HFF-Myc (cell line): ENCODE measurements at places on chromosomes 5 and 9.

- no peak for DNase-seq
Measured at GRCh38 chr5:61132559-61132958, 29.7 kb downstream of the SMIM15 start.

GRCh38 chr5:44334622-44335021 is 54.6 kb downstream of the FGF10 start:
- DNase-seq, result no peak

- no peak for DNase-seq
Measured at GRCh38 chr5:13913962-13914361, 30.5 kb downstream of the DNAH5 start.

DNA sequence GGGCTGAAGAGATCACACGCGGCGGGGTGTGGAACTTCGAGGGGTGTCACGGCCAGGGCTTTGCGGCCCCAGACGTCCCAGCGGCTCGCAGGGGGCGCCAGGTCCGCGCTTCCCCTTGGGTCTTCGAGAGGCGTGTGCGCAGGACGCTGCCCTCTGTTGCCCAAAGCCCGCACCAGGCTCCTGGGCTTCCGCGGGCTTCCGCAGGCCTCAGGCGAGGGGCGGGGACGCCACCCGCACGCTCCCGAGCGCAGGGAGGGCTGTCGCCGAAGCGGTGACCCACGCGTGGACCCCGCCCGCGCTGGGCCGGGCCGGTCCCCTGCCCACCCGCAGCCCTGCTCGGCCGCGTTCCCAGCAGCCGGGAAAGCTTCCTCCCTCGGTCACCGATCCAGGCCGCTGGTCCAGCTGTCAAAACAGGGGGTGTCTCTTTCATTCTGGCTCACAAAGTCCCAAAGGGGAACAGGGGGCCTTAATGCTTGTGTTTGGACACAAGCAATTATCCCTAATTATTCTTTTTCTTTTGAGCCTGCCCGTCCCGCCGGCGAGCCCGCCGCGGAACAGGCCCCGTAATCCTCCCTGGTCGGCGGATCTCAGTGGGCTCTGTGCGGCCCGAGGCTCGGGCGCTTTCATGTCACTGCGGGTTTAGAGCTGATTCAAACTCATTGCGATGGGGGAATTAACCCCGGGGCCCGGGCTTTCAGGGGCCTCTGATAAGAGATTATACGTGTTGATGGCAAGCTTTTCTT is 60.6 kb downstream of the TMEM174 start:
- DNase-seq, result no peak

GRCh38 chr9:124003636-124004349 is 7.8 kb upstream of the LHX2 start:
- DNase-seq, result no peak

GRCh38 chr9:81559709-81560108 is 129.6 kb downstream of the TLE1 start:
- peak; percentile 73 for DNase-seq

- DNase-seq, result no peak
Measured at GRCh38 chr9:137007108-137007815, 10.9 kb upstream of the CLIC3 start.

- no peak for DNase-seq
Measured at GRCh38 chr9:107518037-107518807, 28.7 kb upstream of the KLF4 start.

DNA sequence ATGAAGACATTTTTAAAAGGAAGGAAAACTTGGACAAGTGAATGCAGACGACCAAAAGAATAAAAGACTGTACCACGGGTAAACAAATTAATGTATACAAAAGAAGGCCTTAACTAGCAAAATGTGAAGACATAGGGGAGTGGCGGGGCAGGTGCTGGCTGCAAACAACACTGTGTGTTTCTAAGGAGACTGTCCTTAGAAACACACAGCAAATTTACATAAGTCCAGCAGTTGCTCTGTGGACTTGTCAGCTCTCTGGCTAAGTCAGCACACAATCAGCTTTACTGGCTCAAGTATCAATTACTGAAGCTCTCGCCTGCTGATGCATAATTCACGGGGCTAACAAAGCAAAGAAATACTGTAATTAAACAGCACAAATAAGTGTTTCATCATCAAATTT is 24.8 kb downstream of the PTBP3 start:
- DNase-seq, result no peak

- DNase-seq, result no peak
Measured at GRCh38 chr9:137316012-137316981, 14.2 kb upstream of the NRARP start.

DNA sequence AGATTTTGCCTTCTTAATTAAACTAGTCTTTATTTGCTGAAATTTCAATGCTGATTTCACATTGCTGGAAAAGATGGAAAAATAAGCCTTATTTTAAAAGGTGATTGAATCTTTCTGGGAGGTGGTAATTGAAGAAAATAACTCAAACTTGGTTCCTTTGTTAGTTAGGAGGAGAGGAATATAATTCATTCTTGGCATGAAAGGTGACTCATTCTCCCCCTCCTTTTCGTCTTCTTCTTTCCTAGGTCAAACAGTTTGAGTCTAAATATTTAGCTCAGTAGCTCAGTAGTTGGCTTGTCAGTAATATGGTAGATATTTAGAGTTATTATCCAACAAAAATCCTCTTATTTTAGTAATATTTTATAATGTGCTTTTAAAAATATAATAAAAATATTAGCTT is 353.9 kb upstream of the MEF2C start:
- DNase-seq, result no peak

GRCh38 chr5:9094582-9094981 is 451.3 kb downstream of the SEMA5A start:
- no peak for DNase-seq

DNA sequence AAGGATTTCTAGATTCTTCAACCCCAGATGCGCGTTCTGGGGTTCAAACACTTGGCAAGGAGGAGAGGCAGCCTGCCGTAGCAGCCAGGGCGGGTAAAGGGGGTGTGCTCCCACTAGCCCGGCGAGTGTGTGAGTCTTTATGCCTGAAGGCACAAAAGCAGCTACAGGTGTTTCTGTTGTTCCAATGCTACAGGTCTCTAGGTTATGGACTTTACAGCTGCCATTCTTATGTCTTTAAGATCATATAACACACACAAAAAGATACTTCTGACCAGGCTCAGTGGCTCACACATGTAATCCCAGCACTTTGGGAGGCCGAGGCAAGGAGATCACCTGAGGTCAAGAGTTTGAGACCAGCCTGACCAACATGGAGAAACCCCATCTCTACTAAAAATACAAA is 133.6 kb upstream of the RETREG1 start:
- DNase-seq, result no peak

DNA sequence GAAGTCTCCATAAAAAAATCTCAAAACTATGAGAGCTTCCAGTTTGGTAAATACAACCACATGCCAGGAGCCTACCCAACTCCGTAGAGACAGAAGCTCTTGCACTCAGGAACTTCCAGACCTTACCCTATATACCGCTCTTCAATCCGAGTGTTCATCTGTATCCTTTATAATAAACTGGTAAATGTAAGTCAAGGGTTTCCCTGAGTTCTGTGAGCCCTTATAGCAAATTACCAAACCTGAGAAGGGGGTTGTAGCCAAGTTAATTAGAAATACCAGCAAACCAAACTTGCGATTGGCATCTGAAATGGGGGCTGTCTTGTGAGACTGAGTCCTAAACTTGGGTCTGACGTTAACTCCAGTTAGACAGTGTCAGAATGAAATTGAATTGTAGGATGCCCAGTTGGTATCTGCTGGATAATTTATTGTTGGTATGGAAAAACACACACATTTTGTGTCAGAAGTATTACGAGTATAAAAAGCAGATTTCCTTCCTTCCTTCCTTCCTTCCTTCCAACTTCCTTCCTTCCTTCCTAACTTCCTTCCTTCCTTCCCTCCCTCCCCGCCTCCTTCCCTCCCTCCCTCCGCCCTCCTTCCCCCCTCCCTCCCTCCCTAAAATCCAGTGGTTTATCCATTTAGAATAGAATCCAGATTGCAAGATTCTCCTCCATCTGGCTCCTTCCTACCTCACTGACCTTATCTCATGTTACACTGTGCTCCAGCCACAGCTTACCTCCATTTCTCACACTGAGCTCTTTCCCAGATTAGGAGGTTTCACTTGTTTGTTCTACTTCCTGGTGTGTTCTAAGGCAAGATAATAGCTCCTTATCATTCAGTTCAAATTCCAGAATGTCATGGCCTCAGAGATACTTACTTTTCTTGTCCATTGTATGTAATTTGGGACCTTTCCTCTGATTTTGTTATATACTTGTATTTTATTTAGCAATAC is 196.7 kb downstream of the WDR70 start:
- DNase-seq, result no peak

DNA sequence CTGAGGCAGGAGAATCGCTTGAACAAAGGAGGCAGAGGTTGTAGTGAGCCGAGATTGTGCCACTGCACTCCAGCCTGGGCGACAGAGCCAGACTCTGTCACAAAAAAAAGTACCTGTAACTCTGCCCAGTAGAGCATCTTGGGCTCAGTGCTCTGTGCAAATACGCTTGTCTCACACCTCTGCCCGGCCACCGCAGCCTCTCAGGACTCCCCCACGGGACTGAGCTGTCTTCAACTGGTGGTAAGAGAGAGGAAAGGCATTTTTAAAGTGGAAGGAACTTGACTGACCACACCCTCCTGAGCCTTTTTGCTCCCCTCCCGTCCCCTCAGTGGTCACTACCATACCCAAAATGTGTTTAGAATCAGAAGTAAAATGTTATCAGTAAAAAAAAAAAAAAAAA is 174.3 kb upstream of the PIK3R1 start:
- no peak for DNase-seq

DNA sequence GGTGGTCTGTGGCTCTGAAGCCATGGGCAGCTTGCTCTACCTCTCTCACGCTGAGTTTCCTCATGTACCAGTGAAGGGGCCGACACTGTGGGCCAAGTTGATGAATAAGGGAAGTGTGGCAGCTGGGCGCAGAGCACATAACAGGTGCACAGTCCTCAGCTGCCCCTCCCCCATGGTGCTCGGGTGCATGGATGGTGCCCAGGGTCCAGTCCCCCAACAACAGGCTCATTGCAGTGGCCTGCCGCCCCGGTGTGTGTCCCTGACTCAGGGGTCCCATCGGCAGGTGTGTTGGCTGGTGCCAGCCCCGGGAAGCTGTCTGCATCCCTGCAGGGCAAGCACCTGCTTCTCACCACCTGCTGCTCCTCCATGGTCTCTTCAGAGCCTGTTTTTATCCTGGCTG is 36.6 kb downstream of the COL5A1 start:
- no peak for DNase-seq

DNA sequence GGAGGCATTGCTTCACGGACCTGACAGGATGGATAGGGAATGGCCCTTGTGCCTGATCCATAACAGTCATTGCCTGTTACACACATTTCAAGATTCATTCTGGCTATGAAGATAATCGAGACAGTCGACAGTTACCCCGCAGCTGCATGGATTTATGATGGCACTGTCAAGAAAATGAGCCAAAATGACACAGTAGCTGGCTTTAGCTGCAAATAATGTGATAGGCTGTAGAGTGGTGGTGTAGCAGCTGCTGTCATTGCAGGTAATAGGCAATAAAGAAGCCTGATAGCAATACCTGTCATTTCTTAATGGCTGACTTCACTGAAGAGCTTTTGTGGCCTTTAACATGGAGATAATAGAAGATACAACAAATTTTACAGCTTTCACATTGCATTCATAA is 1085.2 kb upstream of the ARRDC3 start:
- DNase-seq, result no peak

- DNase-seq, result no peak
Measured at GRCh38 chr9:70374962-70375618, 39.4 kb downstream of the KLF9 start.

DNA sequence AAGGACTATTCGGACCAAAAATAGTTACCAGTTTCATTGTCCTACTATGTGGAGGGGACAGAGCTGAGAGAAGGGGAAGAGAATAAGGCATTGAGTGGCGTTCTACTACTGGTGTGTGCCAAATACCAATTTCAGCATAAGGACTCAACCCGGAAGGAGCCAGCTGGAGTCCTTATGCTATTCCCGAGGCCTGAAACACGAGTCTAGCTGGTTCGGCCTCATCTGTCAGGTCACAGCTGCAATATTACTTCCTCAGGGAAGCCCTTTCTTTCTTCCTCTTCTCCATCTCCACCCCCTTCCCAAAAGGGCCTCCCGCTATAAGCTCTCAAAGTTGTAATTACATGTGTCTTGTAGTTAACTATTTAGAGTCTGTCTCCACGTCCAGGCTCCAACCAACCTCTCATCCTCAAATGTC is 20.5 kb upstream of the FER start:
- peak; percentile 12 for DNase-seq

- no peak for DNase-seq
Measured at GRCh38 chr5:60365001-60365400, 335.0 kb downstream of the DEPDC1B start.

DNA sequence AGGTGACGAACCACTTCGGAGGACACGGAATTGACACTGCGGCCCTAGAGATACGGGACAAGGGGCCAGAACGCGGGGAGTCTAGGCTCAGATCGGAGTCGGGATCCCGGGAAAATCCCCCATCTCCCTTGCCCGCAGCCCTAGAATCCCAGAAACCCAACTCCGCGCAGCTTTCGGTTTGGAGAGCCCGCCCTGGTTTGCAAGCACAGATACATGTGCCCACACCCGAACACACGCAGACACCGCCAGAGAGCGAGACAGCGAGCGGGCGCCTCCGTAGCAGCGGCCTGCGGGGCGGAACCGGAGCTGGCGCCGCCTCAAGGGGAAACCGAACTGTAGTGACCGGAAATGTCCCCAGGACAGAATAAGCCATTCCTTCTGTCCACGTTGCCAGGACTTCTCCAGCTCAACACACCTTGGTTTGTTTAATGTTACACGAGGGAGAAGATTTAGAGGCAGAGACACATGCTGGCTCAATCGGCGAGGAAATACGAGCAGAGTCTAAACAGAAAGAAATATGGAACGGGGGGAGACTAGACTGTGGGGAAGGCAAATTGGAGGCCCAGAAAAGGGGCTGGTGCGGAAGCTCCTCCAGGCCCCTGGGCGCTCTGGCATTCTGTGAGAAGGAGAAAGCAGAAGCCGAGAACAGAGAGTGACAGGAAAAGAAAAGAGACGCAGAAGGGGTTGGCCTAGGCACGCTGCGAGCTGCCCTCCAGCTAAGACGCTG is 2.9 kb upstream of the PAX5 start:
- DNase-seq, result no peak

- DNase-seq, result no peak
Measured at GRCh38 chr9:130480673-130481072, 35.9 kb downstream of the ASS1 start.

GRCh38 chr5:167944121-167944852 is 347.2 kb upstream of the WWC1 start:
- no peak for DNase-seq

DNA sequence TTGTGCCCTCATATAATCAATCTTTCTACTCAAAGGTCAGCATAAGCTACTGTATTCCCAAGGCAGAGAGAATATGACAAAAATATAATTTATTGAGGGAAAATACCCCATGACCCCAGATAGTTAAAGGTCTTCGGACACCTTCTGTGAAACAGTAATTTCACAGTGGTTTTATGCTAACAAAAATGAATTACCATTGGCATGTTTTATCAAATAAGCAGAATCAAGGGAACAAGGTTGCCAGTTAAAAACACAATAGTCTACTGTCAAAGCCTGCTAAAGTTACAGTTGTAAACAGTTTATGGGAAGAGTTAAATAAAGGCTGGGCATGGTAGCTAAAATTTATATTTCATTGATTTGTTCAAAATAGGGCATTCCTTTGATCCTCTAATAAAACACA is 154.3 kb downstream of the GIN1 start:
- DNase-seq, result no peak

- no peak for DNase-seq
Measured at GRCh38 chr5:91224969-91225368, 158.1 kb downstream of the ARRDC3 start.

- no peak for DNase-seq
Measured at GRCh38 chr5:105397749-105398148, 1835.2 kb upstream of the NUDT12 start.
